ENCODE measurements at places on chromosomes 4 and X. TPM values are rescaled to one million over a fixed set of nuclear protein-coding genes. Genes with fewer than 3 reads are reported as not detected.

DNA sequence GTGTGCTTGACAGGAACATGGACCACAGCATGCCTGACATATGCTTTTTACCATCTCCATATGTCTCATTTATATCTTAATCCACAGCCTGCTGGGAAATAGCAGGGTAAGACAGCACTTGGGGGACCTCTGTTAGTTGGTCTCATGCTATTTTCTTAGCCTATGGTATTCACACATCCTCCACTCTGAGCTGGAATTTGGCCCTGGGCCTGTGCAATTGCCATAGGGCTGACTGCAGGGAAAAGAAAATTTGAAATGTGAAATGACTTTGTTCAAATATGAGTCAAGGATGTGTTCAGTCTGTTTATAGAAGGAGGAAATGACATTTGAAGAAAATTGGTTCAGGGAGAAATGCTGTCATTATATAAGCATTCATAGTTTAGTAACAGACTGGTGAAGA, 9.6 kb upstream of the MAP7D3 start:
- no peak for ATAC-seq

GRCh38 chr4:15162465-15163283, 160.4 kb downstream of the CPEB2 start:
- ATAC-seq = no peak

GRCh38 chr4:24657768-24658617, 73.6 kb upstream of the DHX15 start:
- ATAC-seq = peak; percentile 32

GRCh38 chrX:120468825-120469525, at the start of gene LAMP2:
LAMP2 (minus strand) TSS chrX:120469296; CDS start chrX:120469169, 127 bp downstream.
- ATAC-seq = peak; percentile 95

DNA sequence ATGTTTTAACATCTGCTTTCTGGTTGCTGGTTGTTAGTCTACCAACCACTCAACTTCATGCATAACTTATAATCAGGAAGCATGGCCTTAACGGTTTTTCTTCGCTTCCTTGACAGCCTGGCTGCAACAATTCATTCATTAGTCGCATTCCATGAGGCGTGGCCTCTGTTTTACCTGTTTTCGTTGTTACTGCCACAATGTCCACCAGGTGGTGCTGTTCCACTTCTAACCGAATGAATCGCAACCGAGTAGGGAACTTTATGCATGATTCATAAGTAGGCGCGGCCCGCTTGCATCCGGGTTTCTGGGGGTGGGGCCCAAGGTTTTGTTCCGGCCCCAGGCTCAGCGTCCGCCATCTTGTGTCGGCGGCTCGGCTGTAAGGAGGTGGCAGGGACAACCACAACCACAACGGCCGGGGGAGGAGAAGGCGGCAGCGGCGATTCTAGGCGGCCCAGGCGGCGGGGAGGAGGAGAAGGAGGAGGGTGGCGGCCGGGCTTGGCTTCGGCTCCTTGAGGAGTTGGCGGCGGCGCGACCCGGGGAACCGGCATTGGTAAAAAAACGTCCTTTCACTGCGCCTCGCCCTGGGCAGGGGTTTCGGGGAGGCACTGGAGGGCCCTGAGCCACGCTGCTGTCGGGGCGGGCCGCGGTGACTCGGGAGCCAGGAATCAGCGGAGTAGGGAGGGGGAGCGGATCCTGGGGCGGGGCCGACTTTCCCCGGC, at the start of gene UBA1:
Gene UBA1 (plus strand): TSS at position 355 of the 719 bp plus-strand sequence. CDS start 4,974 bp downstream, outside the sequence.
- peak; percentile 49 for ATAC-seq

The HERC5 gene
- total RNA-seq = 0.57 TPM

The PTTG2 gene
- total RNA-seq = not detected

The CACNA1F gene
- 0.41 TPM for total RNA-seq

The EFHC2 gene
- total RNA-seq = 1.6 TPM

The MAGEA1 gene
- total RNA-seq = not detected

Measured in motor neuron (in vitro differentiated cells).